D721Med (cell line): ENCODE measurements at places on chromosomes 3 and 15.

GRCh38 chr15:49751191-49751590 lies 130.3 kb downstream of the DTWD1 start:
- no peak for DNase-seq

DNA sequence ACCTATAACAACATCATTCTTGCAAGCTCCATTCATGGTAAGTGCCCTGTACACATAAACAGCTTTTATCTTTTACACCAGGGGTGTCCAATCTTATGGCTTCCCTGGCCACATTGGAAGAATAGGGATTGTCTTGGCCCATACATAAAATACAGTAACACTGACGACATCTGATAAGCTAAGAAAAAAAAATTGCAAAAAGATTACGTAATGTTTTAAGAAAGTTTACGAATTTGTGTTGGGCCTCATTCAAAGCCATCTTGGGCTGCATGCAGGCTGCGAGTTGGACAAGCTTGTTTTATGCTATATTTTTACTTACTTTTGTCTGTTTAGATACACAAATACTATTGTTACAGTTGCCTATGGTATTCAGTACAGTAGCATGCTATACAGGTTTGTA lies 31.6 kb downstream of the ZNF654 start:
- no peak for DNase-seq

GRCh38 chr3:37183976-37184375 lies 9.6 kb upstream of the LRRFIP2 start:
- DNase-seq, result no peak

DNA sequence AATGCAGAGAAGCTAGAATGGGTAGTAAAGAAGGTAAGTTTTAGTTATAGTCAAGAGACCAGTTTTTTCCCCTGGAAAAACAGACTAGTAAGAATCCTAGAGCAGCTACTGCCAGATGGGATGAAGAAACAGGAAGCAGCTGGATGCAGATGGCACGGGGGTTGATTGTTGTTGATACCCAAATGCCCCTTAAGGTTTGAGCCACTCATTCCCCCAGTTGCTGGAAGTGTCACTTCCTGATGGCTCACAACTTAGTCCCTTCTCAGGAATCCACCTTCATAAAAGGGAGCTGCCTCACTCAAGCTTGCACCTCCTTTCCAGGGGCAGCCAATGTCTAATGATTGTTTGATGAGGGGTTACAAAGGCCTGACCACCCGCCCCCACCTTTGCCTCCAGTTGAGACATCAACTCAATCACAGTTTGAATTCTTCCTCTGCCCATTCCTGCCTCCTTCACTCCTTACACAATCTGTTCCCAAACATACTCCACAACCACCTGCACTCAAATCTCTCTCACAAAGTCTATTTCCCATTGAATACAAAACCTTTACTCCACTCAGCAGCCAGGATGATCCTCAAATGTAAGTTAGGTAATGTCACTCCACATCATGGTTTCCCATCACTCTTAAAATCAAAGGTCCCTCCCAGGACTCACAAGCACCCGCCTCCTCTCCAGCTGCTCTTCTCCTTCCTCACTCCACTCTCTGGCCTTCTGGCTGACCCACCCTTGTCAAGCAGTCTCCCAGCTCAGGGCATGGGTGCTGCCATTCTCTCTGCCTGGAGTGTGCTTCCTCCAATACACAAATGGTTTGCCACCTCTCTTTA lies 450.1 kb upstream of the THBS1 start:
- DNase-seq, result no peak

- DNase-seq, result no peak
Measured at GRCh38 chr3:59115364-59116232, 65.8 kb upstream of the CFAP20DC start.
